ENCODE measurements at places on chromosomes 16 and 17. TPM values are rescaled to one million over a fixed set of nuclear protein-coding genes. Genes with fewer than 3 reads are reported as not detected.

GRCh38 chr16:72149676-72150464, 22.1 kb downstream of the PMFBP1 start:
- H3K27me3 ChIP-seq, result no peaks in the 10 kb centered on the region
- no peak overlapping the region for H3K27ac ChIP-seq
- no peaks in the 10 kb centered on the region for H3K4me1 ChIP-seq
- DNase-seq, result no peak
- H3K36me3 ChIP-seq, result no peaks in the 10 kb centered on the region

DNA sequence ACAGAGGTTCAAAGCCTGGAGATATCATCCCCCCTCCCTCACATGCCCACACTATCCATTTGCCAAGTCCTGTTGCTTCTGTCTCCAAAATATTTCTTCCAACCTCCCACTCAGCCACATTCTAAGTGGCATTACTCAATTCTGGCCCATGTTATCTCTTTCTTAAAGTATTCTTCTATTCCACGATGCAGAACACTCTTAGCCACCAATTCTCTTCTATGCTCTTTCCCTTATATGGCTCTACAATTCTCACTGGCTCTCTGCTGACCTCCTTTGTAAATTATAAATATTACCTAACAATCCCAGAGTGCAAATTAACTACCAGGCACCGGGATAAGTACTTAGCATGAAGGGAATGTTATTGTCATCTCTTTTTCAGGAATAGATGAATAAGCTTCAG, 82.4 kb downstream of the KCNJ2 start:
- H3K27ac ChIP-seq, result no peak overlapping the region
- H3K27me3 ChIP-seq, result no peaks in the 10 kb centered on the region
- H3K4me3 ChIP-seq, result no peak overlapping the region
- no peaks in the 10 kb centered on the region for H3K36me3 ChIP-seq
- H3K4me1 ChIP-seq, result no peaks in the 10 kb centered on the region
- DNase-seq, result no peak

DNA sequence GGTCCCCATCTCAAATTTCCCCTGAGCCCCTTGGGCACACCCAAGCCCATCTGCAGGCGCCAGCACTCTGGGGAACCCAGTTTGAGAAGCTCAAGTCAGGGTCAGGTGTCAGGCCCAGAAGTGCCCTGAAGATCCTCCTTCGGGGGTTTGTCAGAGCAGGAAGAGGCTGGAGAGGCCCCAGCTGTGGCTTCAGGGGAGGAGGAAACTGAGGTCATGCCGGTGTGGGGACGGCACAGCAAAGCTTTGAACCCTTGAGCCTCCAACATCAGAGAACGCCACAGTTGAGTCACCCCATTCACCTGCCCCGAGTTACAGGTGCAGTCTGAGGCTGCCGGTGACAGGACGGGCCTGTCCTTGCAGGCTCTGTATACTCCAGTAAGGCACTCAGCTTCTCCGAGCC, 140.2 kb upstream of the CIBAR2 start:
- no peak overlapping the region for H3K4me3 ChIP-seq
- no peak overlapping the region for H3K27ac ChIP-seq
- no peaks in the 10 kb centered on the region for H3K4me1 ChIP-seq
- DNase-seq, result no peak
- no peaks in the 10 kb centered on the region for H3K36me3 ChIP-seq
- H3K27me3 ChIP-seq, result no peaks in the 10 kb centered on the region

GRCh38 chr16:54812229-54812628, 118.4 kb upstream of the IRX5 start:
- H3K4me3 ChIP-seq, result no peak overlapping the region
- DNase-seq, result no peak
- no peaks in the 10 kb centered on the region for H3K4me1 ChIP-seq
- no peak overlapping the region for H3K27ac ChIP-seq

DNA sequence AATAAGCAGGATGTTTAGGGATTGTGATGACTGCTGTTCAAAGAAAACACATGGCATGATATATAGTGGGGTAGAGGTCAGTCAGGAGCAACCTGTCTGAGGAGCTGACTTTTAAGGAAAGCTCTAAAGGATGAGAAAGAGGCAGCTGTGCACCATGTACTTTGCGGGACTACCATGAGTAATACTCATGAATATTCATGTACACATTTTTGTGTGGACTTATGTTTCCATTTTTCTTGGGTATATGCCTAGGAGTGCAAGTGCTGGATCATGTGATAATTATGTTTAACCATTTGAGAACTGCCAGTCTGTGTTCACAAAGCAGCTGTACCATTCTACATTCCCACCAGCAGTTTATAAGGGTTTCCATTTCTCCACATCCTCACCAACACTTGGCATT, 35.8 kb downstream of the BEAN1 start:
- H3K27me3 ChIP-seq, result no peaks in the 10 kb centered on the region
- DNase-seq, result no peak
- no peaks in the 10 kb centered on the region for H3K4me1 ChIP-seq
- H3K36me3 ChIP-seq, result no peaks in the 10 kb centered on the region
- no peak overlapping the region for H3K27ac ChIP-seq
- H3K4me3 ChIP-seq, result no peak overlapping the region

GRCh38 chr17:41863074-41863848, 2.0 kb downstream of the KLHL11 start:
- no peak for DNase-seq
- peak overlapping the region; percentile 27 for H3K4me3 ChIP-seq
- peaks cover 11% of the 10 kb centered on the region for H3K4me1 ChIP-seq
- no peaks in the 10 kb centered on the region for H3K27me3 ChIP-seq

DNA sequence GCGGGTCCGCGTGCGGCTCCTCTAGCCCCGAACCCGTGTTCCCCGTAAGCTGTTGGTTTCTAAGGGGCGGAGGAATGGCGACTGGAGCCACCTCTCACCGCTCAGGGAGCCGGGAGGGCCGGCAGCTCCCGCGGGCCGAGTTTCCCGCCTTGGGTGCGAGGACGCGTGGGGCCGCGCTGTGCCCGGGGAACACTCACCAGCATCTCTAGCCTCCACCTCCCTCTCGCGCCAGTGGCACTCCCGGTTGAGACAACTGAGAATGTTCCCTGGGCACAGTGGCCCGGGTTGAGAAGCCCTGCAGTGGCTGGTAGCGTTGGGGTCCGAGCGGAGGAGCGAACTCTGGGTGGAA, 560 bp downstream of the TELO2 start:
- DNase-seq, result no peak
- H3K4me1 ChIP-seq, result peaks cover 8% of the 10 kb centered on the region
- H3K4me3 ChIP-seq, result peak overlapping the region; percentile 90
- no peaks in the 10 kb centered on the region for H3K27me3 ChIP-seq
- peaks cover 18% of the 10 kb centered on the region for H3K36me3 ChIP-seq
- H3K27ac ChIP-seq, result peak overlapping the region; percentile 97

DNA sequence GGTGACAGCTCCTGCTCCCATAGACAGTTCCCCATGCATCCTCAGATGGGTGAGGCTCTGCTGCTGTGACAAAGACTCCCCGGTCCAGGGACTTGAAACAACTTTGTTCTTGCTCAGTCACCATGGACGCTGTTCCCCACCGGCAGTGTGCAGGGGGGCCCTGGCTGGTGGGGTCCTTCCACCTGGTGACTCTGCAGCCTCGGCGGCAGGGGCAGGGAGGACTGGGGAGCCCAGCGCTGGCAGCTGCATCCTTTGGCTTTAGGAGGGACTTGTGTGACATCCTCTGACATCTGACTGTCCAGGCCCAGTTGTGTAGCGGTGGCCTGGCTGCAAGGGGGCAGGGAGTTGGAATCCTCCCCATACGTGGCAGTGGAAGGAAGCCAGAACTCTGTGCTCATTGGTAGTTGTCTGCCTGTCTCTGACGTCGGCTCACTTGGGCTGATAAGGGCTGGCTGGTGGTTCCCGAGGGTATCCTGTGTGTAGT, 107.3 kb downstream of the CMIP start:
- H3K4me3 ChIP-seq, result no peak overlapping the region
- no peaks in the 10 kb centered on the region for H3K36me3 ChIP-seq
- DNase-seq, result no peak
- no peak overlapping the region for H3K27ac ChIP-seq
- 0 out of 2 replicates have a peak, but pooled peaks cover 2% of the 10 kb centered on the region for H3K4me1 ChIP-seq
- H3K27me3 ChIP-seq, result no peaks in the 10 kb centered on the region

DNA sequence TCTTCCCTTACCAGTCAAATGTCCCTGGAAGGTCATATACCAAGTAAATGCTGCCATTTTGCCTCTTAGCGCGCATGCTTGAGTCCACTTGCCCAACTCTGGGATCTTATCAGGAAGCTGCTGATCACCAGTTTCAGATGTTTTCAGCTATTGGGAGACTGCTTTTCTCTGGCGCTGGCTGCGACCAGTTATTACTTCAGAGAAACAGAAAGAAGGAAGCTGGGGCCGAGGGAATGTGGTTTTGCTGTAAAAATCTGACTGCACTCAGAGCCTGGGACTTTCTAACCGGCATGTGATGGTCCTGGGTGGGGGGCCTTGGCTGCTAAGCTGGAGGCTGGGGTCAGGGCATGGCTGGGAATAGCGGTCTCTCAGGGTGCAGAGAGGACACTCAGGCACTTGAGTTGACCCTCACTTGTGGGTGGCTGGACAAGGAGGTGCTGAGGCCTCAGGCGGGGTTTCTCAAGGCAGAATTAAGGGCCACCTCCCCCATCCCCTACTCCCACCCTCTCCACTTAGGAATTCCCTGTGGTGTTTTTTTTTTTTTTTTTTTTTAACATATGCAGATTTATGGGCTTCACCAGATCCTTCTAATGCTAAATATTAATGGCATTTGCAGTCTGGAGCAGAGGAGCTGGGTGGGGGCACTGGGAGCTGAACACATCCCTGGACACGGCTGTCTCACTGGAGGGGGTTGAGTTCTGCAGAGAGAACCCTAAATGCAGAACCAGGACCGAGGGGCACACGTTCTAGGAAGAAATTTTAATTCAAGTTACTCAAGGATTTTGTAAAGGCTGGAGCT, 145.8 kb downstream of the CYLD start:
- no peak overlapping the region for H3K4me3 ChIP-seq
- no peak overlapping the region for H3K27ac ChIP-seq
- no peaks in the 10 kb centered on the region for H3K27me3 ChIP-seq
- H3K4me1 ChIP-seq, result 0 out of 2 replicates have a peak, but pooled peaks cover 2% of the 10 kb centered on the region
- no peaks in the 10 kb centered on the region for H3K36me3 ChIP-seq

GRCh38 chr17:80861892-80862291, 129.7 kb upstream of the CHMP6 start:
- H3K4me1 ChIP-seq, result peaks cover 4% of the 10 kb centered on the region
- H3K4me3 ChIP-seq, result no peak overlapping the region
- no peaks in the 10 kb centered on the region for H3K36me3 ChIP-seq
- no peak for DNase-seq
- no peaks in the 10 kb centered on the region for H3K27me3 ChIP-seq

- DNase-seq, result no peak
- H3K27me3 ChIP-seq, result no peaks in the 10 kb centered on the region
- H3K4me3 ChIP-seq, result no peak overlapping the region
These were observed 22.5 kb upstream of the DYNLL2 start for GRCh38 chr17:58060596-58061191.

DNA sequence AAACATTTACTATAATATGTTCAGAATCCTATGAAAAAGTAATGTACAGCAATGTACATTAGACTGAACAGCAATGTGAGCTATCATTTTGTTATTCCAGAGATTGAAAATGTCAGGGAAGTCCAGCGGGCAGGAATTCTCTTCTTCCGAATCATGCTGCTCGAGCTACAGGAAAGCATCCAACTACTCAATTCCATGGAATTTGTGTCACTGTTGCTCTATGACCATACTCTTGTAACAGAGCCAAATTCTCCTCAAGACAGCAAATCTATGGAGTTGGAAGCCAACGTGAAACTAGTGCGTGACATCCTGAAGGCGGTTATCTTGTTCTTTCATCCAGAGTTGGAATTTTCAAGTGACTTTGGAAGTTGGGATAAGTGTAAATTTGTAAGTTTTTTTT, 24.8 kb upstream of the NSRP1 start:
- H3K27ac ChIP-seq, result no peak overlapping the region
- H3K4me1 ChIP-seq, result no peaks in the 10 kb centered on the region

GRCh38 chr16:23397464-23397863, 55.5 kb downstream of the COG7 start:
- no peak overlapping the region for H3K27ac ChIP-seq
- H3K27me3 ChIP-seq, result no peaks in the 10 kb centered on the region
- no peaks in the 10 kb centered on the region for H3K36me3 ChIP-seq
- no peak for DNase-seq

GRCh38 chr17:48728232-48729231, at the start of gene HOXB13:
Gene HOXB13, minus strand, starts transcription at chr17:48728750. Its CDS starts 157 bp downstream, at chr17:48728593.
- no peak within 1 kb of the TSS for H3K27ac ChIP-seq
- H3K27me3 ChIP-seq, result peaks cover 99% of the 10 kb centered on the region
- peaks cover 5% of the 10 kb centered on the region for H3K4me1 ChIP-seq
- peaks cover 2% of the 10 kb centered on the region for H3K36me3 ChIP-seq
- DNase-seq, result no peak

- H3K4me1 ChIP-seq, result no peaks in the 10 kb centered on the region
- H3K4me3 ChIP-seq, result no peak overlapping the region
- no peak overlapping the region for H3K27ac ChIP-seq
- DNase-seq, result no peak
- no peaks in the 10 kb centered on the region for H3K27me3 ChIP-seq
These were observed 12.3 kb downstream of the ALOXE3 start for GRCh38 chr17:8105957-8106398.

DNA sequence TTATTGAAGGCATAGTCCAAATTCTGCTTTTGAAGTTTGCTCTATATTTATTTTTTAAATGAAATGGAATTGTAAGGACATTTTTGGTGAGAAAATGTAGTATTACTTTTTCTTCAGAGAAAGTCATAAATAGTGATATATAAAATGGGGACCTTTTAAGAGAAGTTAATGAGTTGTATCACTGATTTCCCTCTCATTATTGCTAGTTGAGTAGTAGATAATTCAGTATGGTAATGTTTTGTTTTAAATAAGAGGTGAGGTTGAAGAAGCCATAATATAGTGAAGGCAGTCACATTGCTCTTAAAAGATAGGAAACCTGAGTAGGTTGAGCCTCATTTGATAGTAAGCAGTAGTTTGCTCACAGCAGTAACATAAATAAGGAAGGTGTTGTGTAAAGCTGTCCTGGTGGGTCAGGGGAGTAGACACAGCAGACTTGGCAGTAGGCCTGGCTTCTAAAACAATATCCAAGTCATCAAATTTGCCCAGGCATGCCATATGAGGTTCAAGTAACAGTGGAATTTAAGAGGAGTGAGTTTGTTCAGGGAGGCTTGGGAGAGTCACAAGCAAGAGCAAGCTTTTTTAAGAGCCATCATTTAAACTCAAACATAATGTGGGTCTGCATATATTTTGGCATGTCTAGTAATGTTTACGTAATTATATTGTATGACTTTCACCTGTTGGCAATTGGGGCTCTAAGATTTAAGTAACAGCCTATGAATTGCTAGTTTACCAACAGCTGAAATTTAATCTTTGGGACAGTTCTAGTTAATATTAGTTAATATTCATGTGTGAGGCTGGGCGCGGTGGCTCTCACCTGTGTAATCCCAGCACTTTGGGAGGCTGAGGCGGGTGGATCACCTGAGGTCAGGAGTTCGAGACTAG, 6.5 kb downstream of the NFATC3 start:
- peaks cover 5% of the 10 kb centered on the region for H3K4me1 ChIP-seq
- H3K4me3 ChIP-seq, result no peak overlapping the region

The IRX6 gene
- 0.55 TPM for total RNA-seq

The SLC16A13 gene
- 5.8 TPM for total RNA-seq

The CCR7 gene
- 0.17 TPM for total RNA-seq

The SEZ6L2 gene
- total RNA-seq, result 43.5 TPM

The RTN4RL1 gene
- total RNA-seq, result not detected

The PMFBP1 gene
- 1.2 TPM for total RNA-seq

The CSHL1 gene
- total RNA-seq, result not detected

Measured in H1 (cell line).